Smooth muscle cell of the brain vasculature (primary cell): ENCODE measurements at places on chromosomes 3 and 15.

- DNase-seq, result peak; percentile 72
These were observed 238.2 kb downstream of the GREM1 start for GRCh38 chr15:32956006-32956405.

GRCh38 chr3:189167027-189167766 lies 4.6 kb upstream of the TPRG1 start:
- no peak for DNase-seq

GRCh38 chr15:27826411-27826810 lies 272.7 kb downstream of the OCA2 start:
- DNase-seq, result peak; percentile 36

DNA sequence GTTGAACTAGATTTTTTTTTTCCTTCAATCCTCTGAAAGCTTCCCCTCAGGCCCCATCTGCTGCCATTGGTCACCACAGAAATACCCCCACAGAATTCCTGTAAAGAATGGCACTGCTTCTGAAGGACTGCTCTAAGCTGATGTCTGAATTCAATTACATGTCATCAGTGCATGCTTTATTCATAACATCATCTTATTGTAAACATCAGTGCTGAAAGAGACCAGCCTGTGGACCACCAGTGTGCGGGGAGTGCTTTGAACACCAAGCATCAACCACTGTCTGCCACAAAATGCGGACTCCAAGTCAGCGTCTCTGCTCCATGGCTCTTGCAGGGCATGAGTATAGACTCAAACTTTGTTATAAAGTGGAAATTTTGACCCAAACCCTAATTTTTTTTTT lies 11.6 kb downstream of the PHLDB2 start:
- DNase-seq, result no peak

DNA sequence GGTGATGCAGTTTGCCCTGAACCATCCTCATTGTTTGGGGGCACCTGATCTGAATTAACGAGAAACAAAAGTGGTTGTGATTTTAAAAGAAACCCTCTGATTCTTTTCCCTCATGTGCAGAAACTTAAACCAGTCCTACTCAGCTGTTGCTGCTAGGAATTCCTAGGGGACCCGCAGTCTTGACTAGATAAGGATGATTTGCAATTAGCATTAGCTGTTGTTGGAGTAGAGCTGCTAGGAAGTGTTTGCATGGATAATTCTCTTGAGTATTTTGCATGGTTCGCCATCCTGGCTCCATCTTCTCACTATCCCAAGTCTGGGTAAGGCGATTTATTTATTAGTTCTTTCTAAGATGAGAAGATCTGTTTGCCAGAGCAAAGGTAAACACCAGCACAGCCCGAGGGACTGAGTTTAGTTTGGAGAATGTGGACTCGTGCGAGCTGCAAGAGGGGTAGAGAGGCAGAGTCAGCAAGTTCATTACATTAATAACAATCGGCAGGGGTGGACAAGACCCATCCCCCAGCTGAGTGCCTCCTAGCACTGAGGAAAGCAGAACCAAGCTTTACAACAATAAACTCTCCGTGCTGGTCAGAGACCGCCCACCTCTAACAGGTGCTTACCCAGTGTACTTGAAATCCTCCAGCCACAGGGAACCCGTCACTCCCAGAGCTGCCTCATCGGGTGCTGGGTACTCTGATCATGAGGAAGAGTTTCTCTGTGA lies 4.1 kb downstream of the FGD5 start:
- DNase-seq, result no peak
